C1 segment of cervical spinal cord (tissue), 14 donors: ENCODE measurements at places on chromosomes 11 and 22.

DNA sequence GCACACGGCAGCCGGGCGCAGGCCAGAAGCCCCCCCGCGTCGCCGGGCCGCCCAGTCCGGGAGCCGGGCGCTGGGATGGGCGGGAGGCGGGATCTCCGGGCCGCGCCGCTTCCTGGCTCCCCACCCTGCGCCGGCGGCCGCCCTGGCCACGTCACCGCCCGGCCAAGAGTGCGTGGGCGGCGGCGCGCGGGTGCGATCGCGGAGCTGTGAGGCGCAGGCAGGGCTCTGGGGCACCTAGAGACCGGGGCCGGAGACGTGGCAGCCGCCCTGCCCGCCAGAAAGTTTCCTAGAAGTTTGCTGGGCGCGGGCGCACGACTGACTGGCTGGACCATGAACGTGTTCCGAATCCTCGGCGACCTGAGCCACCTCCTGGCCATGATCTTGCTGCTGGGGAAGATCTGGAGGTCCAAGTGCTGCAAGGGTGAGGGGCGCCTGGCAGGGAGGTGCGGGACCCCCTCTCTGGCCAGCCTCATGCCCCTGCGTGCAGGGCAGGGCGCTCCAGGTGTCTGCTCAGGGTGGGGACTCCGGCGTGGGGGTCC, at the start of gene KDELR3:
TSS of gene KDELR3 (plus strand) at position 193 of the 539 bp plus-strand sequence. CDS start at position 331, 138 bp downstream.
- no peak for DNase-seq

- no peak for DNase-seq
These were observed 6.2 kb downstream of the KDM4F start for GRCh38 chr11:95055283-95055897.

DNA sequence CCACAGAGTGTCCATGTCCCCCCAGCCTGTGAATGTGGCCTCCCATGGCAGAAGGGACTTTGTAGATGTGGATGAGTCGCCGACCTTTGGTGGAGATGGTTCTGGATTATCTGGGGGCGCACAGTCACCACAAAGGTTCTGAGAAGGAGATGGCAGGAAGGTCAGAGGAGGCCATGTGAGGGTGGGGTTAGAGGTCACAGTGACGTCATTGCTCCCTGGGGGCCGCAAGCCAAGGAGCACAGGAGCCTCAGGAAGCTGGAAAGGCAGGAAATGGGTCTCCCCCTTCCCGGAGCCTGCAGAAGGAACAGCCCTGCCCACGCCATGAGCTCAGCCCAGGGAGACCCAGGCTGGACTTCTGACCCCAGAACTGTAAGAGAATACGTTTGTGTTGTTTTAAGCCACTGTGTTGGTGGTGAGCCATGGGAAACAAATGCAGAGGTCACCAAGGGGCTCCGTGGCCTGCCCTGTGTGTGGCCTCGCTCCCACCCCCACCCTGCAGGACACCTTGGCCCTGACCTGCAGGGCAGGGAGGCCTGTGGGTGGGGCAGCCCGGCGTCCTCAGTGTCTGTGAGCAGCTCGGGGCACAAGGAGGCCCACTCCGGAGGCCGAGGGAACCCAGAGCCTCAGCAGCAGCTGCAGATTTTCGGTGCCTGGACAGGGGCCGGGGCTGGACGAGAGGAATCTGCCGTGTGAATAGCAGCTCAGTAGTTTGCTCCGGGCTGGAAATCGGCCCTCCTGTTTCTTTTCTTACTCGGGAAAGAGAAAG, 32.1 kb downstream of the GRAMD4 start:
- DNase-seq, result no peak

GRCh38 chr22:28252539-28252938, 333.5 kb upstream of the PITPNB start:
- no peak for DNase-seq

DNA sequence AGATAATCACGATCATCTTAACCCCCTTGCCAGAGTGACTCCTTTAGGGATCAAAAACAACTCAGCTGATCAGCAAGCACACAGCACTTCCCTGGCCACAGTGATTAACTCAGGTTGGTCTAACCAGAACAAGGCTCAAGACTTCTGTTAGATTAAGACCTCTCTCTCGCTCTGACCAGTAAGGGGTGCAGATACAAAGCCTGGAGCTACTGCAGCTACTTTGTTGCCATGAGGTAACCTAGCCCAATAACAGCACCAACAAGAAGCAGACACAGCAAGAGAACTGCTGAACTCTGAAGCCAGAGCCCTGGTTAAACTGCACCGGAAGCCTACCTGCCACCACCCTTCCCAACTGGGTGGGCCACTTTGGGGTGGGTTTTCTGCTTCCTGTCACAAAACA, 42.0 kb downstream of the LINC01488 start:
- no peak for DNase-seq
